CD4-positive, CD25-positive, alpha-beta regulatory T cell (primary cell): ENCODE measurements at places on chromosomes 11 and 22. TPM values are rescaled to one million over a fixed set of nuclear protein-coding genes. Genes with fewer than 3 reads are reported as not detected.

GRCh38 chr11:62295504-62295903 is 3.4 kb downstream of the SCGB1D4 start:
- DNase-seq: no peak

- DNase-seq: peak; percentile 59
These were observed 1.4 kb upstream of the DPP3 start for GRCh38 chr11:66478729-66479393.

DNA sequence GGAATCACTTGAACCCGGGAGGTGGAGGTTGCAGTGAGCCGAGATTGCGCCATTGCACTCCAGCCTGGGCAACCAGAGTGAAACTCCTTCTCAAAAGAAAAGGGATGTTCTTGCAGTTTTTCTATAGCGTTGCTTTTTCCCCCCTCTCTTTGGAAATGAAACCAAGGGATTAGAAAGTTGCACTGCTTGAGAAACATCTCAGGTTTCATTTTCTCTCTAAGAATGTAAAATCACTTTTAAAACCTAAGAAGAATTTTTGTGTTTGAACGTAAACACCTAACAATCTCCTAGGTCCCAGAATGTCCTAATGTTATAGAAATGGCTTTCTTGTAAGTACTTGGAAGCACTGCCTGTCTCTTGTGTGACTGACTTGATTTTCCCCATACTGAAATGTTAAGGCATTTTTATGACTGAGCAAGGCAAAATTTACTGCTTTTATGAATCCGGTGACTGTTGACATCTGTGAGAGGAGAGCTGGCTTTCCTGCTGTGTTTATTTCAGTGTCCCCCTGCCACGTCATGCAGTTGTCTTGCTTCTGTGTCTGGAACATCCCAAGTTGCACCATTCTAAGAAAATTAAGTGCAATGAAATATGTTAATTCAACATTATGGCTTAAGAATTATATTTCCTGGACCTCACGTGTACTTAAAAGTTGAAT is 37.7 kb downstream of the NF2 start:
- no peak for DNase-seq

DNA sequence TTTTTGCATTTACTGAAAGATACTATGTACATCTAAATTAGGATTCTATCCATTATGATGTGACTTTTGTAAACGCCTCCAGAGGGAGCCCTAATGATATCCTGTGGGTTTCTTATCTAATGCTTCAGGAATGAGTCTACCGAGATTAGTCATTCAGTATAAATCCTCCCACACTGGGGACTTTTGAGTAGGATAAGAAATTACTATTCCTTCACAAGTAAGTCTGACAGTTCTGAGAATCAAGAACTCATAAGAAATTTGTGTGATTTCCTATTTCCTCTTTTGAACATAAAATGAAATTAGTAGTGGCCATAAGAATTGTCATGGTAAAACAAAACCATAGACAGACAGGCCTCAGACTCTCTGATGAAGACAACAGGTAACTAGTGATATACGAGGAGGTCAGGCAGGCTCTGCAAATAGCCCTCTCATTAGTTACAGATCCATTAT is 10.0 kb upstream of the OR5M1 start:
- no peak for DNase-seq

DNA sequence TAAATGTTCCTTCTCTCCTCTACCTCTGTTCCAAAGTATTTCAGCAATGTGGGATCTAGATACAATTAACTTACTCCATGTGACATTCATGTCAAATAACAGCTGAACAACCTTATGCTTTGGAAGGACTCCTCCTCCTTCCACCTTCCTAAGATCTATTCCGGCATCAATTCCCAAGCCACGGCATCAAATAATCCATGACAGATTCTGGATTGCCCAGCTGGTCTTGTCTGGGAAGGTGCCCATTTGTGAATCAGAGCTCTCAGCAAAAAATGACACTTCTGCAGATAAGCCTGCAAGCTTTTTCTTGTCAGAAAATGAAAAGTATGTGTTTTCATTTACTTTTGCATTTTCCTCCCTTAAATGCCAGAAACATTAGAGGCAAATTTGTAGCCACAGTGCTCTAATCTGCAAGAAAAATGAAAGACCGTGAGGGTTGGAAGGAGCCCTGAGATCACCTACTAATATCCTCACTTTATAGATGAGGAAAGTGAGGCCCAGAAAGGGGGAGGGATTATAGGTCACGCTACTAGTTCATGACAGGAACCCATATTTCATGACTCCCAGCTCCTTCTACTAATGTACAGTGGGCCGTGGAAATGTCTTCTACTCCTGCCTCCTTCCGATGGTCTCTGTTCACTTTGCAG is 124.0 kb downstream of the ME3 start:
- DNase-seq: no peak

DNA sequence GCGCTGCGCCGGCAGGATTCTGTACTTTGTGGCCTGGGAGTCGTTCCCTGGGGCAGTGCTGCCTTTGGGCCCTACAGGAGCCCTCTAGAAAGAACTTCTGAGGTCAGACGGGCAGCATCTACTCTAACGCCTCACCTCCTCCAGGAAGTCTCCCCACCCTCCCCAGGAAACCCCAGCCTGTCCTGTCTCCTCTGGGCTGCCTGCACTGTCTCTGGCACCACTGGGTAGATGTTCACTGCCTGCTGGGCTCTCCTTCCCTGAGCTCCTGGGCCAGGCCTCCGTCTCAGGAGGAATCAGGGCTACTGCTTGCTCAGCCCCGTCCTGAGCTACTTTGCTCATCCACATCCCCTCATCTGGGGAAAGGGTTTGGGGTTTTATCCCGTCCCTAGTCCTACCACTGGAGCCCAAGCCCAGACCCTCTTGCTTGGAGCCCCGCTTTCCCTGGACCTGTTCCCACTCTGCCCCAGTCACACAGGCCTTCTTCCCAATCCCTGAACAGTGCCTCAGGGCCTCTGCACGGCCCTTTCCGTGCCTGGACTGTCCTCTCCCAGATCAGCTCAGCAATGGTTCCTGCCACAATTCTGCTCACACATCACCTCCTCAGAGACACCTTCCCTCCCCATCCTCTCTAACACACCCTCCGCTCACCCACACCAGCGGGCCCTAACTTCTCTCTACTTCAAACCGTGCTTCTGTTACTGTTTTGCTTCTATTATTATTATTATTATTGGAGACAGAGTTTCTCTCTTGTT is 11.3 kb upstream of the TREH start:
- DNase-seq: no peak

Gene SMPD1
- 43.7 TPM for total RNA-seq

Gene PKP3
- total RNA-seq: 0.30 TPM

Gene INS
- not detected for total RNA-seq

Gene OR4A16
- total RNA-seq: not detected

Gene CXCR5
- 4.8 TPM for total RNA-seq

Gene OR5T2
- not detected for total RNA-seq
